ENCODE measurements at places on chromosomes 11 and 22.

- no peak overlapping the region for H3K4me3 ChIP-seq
- no peaks in the 10 kb centered on the region for H3K4me1 ChIP-seq
- no peak overlapping the region for H3K27ac ChIP-seq
- no peaks in the 10 kb centered on the region for H3K36me3 ChIP-seq
- H3K27me3 ChIP-seq = no peaks in the 10 kb centered on the region
- no peak for DNase-seq
Observed at GRCh38 chr22:28051091-28051786, 132.2 kb upstream of the PITPNB start.

DNA sequence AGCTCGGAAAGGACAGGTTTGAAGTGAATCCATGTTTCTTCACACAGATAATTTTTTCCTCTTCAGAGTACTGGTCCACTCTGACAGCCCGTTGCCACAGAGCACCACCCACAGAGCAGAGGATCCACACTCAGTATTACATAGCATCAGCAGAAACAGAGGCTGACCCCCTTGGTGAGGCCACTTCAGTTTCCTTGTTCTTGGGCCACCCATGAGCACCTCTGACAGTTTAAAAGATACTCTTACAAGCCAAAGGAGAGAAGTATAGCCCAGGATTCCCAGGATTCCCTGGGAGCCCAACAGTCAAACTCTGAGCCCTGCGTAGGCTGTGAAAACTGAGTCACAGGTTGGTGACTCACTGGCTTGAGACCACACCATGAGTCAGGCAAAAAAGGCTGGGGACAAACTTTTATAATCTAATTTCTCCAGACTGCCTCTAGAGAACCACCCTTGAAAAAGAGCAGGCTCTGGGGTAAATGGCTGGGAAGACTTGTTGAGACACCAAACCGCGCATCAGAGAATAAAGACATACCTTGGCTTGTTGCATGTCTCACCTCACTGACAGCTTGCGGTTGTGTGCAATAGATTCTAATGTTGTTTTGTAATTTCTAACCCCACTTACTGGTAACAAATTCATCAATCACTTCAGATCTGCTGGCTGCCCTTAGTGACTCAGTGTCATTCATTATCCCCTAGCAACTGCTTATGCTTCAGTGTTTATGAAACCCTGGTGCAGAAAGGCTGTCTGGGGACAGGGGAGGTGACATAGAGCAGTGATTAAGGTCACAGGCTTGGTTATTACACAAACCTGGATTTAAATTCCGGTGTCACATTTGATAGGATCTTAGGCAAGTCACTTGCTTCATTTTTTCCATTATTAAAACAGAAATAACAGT, 56.9 kb upstream of the PRSS23 start:
- H3K36me3 ChIP-seq = no peaks in the 10 kb centered on the region
- no peak overlapping the region for H3K27ac ChIP-seq
- no peaks in the 10 kb centered on the region for H3K27me3 ChIP-seq
- DNase-seq = no peak
- no peaks in the 10 kb centered on the region for H3K4me1 ChIP-seq
- H3K4me3 ChIP-seq = no peak overlapping the region

GRCh38 chr11:56750190-56750589, 1.7 kb upstream of the OR9G4 start:
- DNase-seq = no peak
- no peaks in the 10 kb centered on the region for H3K4me1 ChIP-seq
- H3K27ac ChIP-seq = no peak overlapping the region
- H3K4me3 ChIP-seq = no peak overlapping the region

DNA sequence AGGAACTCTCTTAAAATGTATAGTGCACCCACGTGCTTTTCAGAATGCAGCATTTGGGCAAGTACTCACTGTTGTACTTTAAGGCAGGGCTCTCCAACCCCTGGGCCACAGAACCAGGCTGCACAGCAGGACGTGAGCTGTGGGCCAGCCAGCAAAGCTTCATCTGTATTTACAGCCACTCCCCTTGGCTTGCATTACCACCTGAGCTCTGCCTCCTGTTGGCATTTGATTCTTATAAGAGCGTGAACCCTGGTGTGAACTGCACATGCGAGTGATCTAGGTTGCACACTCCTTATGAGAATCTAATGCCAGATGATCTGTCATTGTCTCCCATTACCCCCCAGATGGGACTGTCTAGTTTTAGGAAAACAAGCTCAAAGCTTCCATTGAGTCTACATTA, 3.0 kb downstream of the C11orf58 start:
- peaks cover 67% of the 10 kb centered on the region for H3K4me1 ChIP-seq
- no peak overlapping the region for H3K27ac ChIP-seq
- no peak for DNase-seq
- no peak overlapping the region for H3K4me3 ChIP-seq

DNA sequence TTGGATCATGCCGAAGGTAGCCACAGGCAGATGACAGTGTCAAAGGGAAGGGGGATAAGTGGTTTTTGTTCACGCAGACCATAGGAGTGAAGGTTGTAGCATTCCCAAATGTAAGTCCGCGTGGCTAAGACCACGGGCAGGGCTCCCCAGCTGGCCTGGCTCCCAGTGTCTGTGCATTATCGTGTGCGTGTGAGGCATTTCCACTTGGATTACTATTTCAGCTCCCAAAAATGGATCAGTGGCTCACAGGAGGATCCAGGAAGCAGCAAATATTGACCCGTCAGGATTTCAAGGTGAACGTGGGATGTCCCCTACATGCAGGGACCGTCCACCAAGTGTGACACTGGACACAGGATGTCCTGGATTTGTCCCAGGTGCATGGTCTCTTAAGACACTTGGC, 10.6 kb downstream of the CDKN1C start:
- no peaks in the 10 kb centered on the region for H3K36me3 ChIP-seq
- H3K4me1 ChIP-seq = no peaks in the 10 kb centered on the region
- H3K4me3 ChIP-seq = no peak overlapping the region
- no peaks in the 10 kb centered on the region for H3K27me3 ChIP-seq

Data from CD4-positive, alpha-beta memory T cell (primary cell).